ENCODE measurements at places on chromosomes 7 and 10. TPM values are rescaled to one million over a fixed set of nuclear protein-coding genes. Genes with fewer than 3 reads are reported as not detected.

The STEAP1B gene
- total RNA-seq, result 12.8 TPM

The MTURN gene
- 24.7 TPM for total RNA-seq

- no peaks in the 10 kb centered on the region for H3K27me3 ChIP-seq
- no peak overlapping the region for H3K4me3 ChIP-seq
- H3K4me1 ChIP-seq, result no peaks in the 10 kb centered on the region
- DNase-seq, result no peak
- H3K27ac ChIP-seq, result no peak overlapping the region
Observed at GRCh38 chr7:124440081-124440480, 325.5 kb downstream of the GPR37 start.

The IDE gene
- total RNA-seq, result 31.9 TPM

The LRRTM3 gene
- not detected for total RNA-seq

DNA sequence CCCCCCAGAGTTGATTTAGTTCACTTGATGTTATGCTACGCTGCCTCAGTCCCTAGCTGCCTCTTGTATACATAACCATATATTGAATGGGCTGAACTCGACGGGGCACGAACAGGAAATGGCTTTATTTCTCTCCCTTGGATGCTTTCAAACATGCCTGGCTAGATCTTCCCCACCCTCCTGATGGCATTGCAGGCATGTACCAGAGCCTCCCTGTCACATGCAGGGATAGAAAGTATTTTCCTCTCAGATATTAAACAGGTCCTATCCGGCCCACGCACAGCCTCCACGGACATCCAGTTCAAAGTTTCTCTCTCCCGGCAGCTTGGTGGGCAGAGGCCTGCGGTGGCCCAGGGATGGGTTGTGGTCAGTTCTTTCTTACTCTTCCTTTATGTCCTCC, 422.1 kb downstream of the RPS24 start:
- no peaks in the 10 kb centered on the region for H3K4me1 ChIP-seq
- no peak overlapping the region for H3K27ac ChIP-seq
- no peaks in the 10 kb centered on the region for H3K27me3 ChIP-seq
- H3K36me3 ChIP-seq, result no peaks in the 10 kb centered on the region

GRCh38 chr10:118444069-118444468, 101.9 kb upstream of the FAM204A start:
- no peaks in the 10 kb centered on the region for H3K36me3 ChIP-seq
- H3K27ac ChIP-seq, result no peak overlapping the region
- DNase-seq, result no peak
- H3K4me1 ChIP-seq, result no peaks in the 10 kb centered on the region
- H3K4me3 ChIP-seq, result no peak overlapping the region

The TET1 gene
- 3.1 TPM for total RNA-seq

GRCh38 chr7:128113839-128114238, 82.6 kb upstream of the LRRC4 start:
- H3K27me3 ChIP-seq, result no peaks in the 10 kb centered on the region
- no peak overlapping the region for H3K4me3 ChIP-seq
- H3K36me3 ChIP-seq, result no peaks in the 10 kb centered on the region
- no peak overlapping the region for H3K27ac ChIP-seq
- DNase-seq, result peak; percentile 30

DNA sequence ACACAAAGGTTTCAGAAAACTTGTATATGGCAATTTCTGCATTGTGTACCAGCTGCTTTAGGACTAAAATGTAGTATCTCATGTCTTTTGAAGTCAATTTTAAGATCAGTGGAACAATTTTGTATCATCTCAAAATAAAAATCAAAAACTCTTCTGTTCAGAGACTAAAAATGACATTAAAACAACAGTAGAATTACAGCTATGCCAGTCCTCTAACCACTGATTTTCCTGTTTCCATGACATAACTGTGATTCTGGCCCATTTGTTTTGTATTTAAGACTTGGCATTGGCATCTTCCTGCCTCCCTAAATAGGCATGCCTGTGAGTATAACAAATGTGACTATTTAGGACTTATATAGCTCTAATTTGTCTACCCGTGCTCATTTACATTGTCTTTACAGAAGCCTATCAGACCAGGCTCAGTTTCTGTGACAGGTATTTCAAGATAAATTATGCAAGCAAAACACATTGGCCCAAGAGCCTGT, 29.1 kb upstream of the VPS41 start:
- H3K4me1 ChIP-seq, result no peaks in the 10 kb centered on the region
- no peak overlapping the region for H3K27ac ChIP-seq
- H3K27me3 ChIP-seq, result no peaks in the 10 kb centered on the region
- no peak for DNase-seq

The CRTAC1 gene
- total RNA-seq, result 0.26 TPM

DNA sequence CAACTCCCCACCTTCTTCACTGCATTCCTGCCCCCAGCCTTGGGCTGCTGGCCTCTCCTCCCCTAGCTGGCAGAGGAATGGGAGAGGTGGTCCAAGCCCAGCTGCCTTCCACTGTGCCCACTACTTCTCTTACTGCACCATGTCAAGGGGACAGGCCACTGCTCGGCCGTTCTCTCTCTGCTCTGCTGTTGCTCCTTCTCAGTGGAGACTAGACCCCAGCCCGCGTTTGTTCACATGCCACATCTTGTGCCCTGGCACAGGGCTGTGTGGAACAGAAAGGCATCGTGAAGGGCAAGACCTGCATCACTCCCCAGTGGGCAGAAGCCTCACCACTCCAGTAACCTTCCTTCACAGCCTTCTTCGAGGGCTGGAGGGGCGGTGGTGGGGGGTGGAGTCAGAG, 711 bp upstream of the CDHR3 start:
- no peaks in the 10 kb centered on the region for H3K27me3 ChIP-seq
- no peaks in the 10 kb centered on the region for H3K36me3 ChIP-seq
- no peak for DNase-seq
- H3K4me1 ChIP-seq, result no peaks in the 10 kb centered on the region
- H3K4me3 ChIP-seq, result no peak overlapping the region

DNA sequence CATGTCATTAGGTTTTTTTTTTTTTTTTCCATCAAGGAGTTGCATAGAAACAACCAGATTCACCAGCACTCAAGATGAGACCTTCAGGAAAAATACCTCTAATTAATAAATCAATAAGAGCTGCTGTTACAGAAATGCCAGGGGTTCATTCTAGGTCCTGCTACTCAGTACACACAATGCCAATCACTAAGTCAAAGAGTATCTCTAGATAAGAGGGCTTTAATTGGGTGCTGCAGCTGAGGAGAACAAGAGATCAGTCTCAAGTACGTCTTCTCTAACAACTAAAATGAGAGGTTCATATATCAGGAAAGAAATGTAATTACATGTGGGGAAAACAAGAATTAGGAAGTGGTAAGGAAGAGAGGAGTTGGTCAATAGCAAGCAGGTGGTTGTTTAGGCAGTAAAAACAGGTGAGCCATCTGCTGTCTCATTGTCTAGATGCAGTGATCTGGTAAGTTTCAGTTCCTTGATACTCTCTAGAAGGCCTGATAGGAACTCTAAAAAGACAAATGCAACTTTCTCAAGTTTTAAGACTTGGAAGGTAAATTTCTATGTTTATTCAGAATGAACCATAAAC, 272.9 kb upstream of the ZWINT start:
- no peak overlapping the region for H3K4me3 ChIP-seq
- H3K36me3 ChIP-seq, result no peaks in the 10 kb centered on the region
- no peaks in the 10 kb centered on the region for H3K27me3 ChIP-seq
- no peak for DNase-seq

The IKZF1 gene
- total RNA-seq, result 321 TPM

DNA sequence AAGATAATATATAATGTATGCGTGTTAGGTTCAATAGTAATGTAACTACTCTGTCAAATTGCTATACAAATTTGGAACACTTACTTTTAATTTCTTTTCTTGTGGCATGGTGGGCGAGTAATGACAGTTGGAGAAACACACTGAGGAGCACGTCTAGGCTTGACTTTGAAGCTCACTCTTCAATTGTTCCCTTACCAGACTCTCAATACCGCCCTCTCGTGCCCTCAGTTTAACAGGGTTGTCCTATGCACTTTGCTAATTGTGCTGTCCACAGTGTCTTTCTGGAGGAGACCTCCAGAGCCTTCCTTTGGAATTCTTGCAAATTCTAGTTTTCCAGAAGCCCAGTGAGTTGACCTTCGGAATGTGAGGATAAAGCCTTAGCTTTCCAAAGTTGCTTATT, 107.2 kb upstream of the RELN start:
- H3K27me3 ChIP-seq, result no peaks in the 10 kb centered on the region
- H3K4me3 ChIP-seq, result no peak overlapping the region
- no peaks in the 10 kb centered on the region for H3K4me1 ChIP-seq
- no peak overlapping the region for H3K27ac ChIP-seq
- no peak for DNase-seq

The PTN gene
- total RNA-seq, result 11.9 TPM

The GTF2IRD2 gene
- 25.2 TPM for total RNA-seq

- DNase-seq, result no peak
- H3K4me3 ChIP-seq, result no peak overlapping the region
- no peak overlapping the region for H3K27ac ChIP-seq
- no peaks in the 10 kb centered on the region for H3K36me3 ChIP-seq
- no peaks in the 10 kb centered on the region for H3K27me3 ChIP-seq
- no peaks in the 10 kb centered on the region for H3K4me1 ChIP-seq
Observed at GRCh38 chr10:16155834-16156233, 281.0 kb upstream of the PTER start.

DNA sequence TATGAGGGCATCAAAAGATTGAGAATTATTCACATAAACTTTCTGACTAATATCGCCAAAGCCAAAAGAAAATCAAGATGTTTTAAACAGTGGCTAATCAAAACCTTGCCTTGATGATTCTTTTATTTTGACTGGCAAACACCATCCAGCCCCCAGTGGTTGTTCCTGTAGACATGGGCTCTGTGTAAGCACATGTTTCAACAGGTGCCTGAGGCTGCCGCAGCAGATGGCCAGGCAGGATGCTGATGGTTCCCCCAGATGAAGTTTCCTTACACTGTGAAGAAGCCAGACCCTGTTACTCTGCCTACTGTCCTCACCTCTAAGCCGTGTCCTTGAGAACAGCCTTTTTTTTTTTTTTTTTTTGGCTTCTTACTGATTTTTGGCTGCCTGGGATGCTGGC, 146.5 kb downstream of the RAB11FIP2 start:
- H3K36me3 ChIP-seq, result no peaks in the 10 kb centered on the region
- H3K27me3 ChIP-seq, result no peaks in the 10 kb centered on the region
- no peak for DNase-seq
- H3K4me3 ChIP-seq, result no peak overlapping the region
- no peaks in the 10 kb centered on the region for H3K4me1 ChIP-seq
- H3K27ac ChIP-seq, result no peak overlapping the region

DNA sequence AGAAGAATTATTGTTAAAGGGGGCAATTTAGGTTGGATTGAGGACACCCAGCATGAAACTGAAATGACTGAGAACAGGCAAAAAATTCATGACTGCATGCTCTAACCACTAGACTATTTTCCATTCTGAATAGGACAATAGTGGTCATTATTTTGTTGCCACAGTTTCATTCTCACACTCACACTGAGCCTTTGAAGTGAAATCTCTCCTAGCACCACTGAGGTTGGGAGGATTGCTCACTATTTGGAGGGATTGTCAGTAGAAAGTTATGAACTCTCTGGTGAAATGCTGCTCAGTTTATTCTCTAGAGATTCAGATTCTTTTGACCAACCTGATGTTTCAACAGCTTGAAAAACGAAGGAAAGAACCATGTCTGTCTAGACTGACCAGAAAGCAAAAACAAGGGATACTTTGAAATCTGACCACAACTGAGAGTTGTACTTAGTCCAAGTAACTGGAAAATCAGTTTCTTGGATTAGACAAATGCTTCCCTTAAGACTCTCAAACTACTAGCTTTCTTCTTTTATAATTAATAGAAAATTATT, 191.2 kb downstream of the DYNC1I1 start:
- DNase-seq, result no peak
- no peak overlapping the region for H3K4me3 ChIP-seq
- no peaks in the 10 kb centered on the region for H3K36me3 ChIP-seq
- no peaks in the 10 kb centered on the region for H3K27me3 ChIP-seq
- H3K27ac ChIP-seq, result no peak overlapping the region

- H3K4me1 ChIP-seq, result no peaks in the 10 kb centered on the region
- H3K27me3 ChIP-seq, result no peaks in the 10 kb centered on the region
- no peak overlapping the region for H3K27ac ChIP-seq
- DNase-seq, result no peak
- H3K4me3 ChIP-seq, result no peak overlapping the region
Observed at GRCh38 chr7:38410056-38410455, 136.6 kb upstream of the TARP start.

The CYP3A4 gene
- not detected for total RNA-seq

DNA sequence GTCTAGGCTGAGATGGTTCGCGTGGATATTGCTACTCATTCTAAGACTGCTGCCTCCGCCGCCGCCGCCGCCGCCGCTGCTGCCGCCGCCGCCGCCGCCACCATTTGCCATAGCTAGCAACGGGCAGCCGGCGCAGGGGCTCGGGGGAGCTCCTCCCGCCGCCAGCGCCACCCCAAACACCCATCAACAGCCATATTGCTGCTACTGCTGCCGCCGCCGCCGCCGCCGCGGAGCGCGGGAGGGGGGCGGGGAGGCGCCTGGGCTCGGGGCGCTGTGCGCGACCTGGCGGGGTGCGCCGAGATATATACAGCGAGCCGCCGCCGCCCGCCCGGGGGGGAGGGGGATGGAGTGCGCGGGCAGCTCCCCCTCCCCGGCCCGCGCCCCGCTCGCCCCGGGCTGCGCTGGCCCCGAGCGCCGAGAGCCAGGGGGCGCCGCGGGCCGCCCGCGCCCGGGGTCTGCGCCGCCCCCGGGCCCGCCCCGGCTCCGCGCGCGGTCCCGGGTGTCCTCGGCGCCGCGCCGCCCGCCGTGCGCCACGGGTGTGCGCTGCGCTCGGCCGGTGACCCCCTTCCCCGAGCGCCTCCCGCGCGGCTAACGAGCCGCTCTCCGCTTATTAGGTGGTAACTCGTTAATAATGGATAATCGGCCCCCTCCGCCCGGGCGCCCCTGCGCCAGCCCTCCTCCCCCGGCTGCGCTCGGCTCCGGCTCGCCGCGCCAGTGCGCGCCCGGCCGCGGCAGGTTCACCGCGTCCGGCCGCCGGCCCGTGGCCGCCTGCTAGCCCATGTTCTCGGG, at the start of gene KCNMA1:
KCNMA1 (minus strand) TSS at position 277 of the 789 bp plus-strand sequence.
- peaks cover 44% of the 10 kb centered on the region for H3K4me1 ChIP-seq
- peak within 1 kb of the TSS; percentile 64 for H3K4me3 ChIP-seq
- peak; percentile 83 for DNase-seq
- no peaks in the 10 kb centered on the region for H3K36me3 ChIP-seq
- peak within 1 kb of the TSS; percentile 41 for H3K27ac ChIP-seq
- peaks cover 46% of the 10 kb centered on the region for H3K27me3 ChIP-seq

The ARHGAP22 gene
- total RNA-seq, result 7.5 TPM

The NUTM2A gene
- total RNA-seq, result 3.7 TPM

GRCh38 chr7:92636018-92636560, 45.9 kb upstream of the FAM133B start:
- no peak overlapping the region for H3K4me3 ChIP-seq
- no peak for DNase-seq
- H3K36me3 ChIP-seq, result no peaks in the 10 kb centered on the region
- H3K4me1 ChIP-seq, result peaks cover 39% of the 10 kb centered on the region

The ITPRID1 gene
- total RNA-seq, result not detected

The LAMB1 gene
- 165 TPM for total RNA-seq

GRCh38 chr10:95401704-95402469, 111.1 kb upstream of the PDLIM1 start:
- H3K27ac ChIP-seq, result no peak overlapping the region
- no peak for DNase-seq
- no peaks in the 10 kb centered on the region for H3K4me1 ChIP-seq
- no peaks in the 10 kb centered on the region for H3K27me3 ChIP-seq
- no peak overlapping the region for H3K4me3 ChIP-seq

- DNase-seq, result no peak
- no peak overlapping the region for H3K4me3 ChIP-seq
Observed at GRCh38 chr10:92790440-92790839, 57.9 kb upstream of the EXOC6 start.

- H3K36me3 ChIP-seq, result no peaks in the 10 kb centered on the region
- no peak overlapping the region for H3K4me3 ChIP-seq
- H3K27ac ChIP-seq, result peak overlapping the region; percentile 49
- no peaks in the 10 kb centered on the region for H3K27me3 ChIP-seq
Observed at GRCh38 chr10:7090529-7090928, 320.3 kb downstream of the SFMBT2 start.

All from spleen (tissue), 13 donors.